ENCODE measurements at places on chromosomes 5 and 9. TPM values are rescaled to one million over a fixed set of nuclear protein-coding genes. Genes with fewer than 3 reads are reported as not detected.

Gene IL13
- not detected for total RNA-seq

Gene LCN15
- total RNA-seq: not detected

Gene PLEKHG4B
- not detected for total RNA-seq

Gene RAB3C
- 2.3 TPM for total RNA-seq
